ENCODE measurements at places on chromosomes 13 and 19.

DNA sequence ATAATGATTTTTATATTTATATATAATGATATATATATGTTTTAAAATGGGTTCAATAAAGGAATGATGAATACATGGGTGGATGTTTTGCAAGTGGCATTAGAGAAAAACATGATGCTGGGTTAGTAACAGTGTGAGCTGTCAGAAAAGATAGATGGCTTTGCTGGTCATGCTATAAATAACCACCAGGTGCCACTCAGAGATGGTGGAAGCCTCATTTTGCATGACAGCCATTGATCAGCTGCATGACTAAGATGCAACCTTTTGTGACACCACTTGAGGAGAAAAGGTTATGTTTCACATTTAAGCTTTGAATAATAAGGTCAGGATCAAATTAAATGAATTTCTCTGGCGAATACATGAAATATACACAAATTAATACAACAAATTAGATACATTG lies 737.7 kb downstream of the PCDH9 start:
- DNase-seq = no peak

- DNase-seq = no peak
Observed at GRCh38 chr13:74131227-74131626, 3.0 kb downstream of the KLF12 start.

GRCh38 chr19:34217952-34218817 lies 36.2 kb upstream of the GARRE1 start:
- DNase-seq = peak; percentile 92

DNA sequence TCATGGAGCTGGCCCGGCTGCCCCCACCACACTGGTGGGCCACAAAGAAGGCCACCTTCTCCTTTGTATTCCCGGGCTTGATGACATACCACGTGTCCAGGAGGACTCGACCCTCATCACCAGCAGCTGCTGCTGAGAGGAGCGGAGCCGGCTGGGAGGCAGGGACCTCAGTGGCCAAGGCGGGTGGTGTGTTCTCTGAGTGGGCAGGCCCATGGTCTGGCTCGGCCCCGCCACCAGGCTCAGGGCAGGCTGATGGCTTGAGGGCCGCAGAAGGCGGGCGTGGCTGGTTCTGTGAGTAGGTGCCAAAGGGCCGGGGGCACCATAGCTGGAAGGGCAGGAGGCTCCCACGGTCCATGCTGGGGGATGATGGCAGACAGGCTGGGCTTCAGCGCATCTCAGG lies 17.6 kb downstream of the FBXO46 start:
- no peak for DNase-seq

DNA sequence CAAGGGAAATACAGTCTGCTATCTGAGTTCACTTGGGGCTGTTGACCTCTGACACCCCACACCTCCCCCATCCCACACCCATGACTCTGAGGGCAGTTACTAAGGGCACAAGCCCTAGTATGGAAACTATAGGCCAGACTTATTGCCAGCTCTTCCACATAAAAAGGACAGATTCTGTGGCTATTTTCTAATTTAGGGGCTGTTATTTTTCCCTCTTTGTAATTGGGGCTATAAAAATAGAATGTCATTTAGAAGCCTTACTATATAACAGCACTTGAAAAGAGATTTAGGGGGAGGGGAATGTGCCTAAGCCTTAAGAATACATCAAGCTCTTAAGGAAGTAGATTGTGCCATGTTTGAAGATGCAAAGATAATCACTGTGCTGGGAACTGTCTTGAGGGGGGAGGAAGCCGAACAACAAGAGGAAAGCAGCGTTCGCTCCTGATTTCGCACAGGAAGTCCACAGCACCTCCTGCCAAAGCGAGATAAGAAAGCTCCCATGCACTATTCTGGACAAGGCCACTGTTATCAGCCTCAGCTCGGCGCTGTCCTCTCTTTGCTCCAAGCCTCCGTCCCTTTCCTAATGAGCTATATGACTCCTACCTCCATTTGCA lies 86.6 kb downstream of the FLT1 start:
- DNase-seq = peak; percentile 97

DNA sequence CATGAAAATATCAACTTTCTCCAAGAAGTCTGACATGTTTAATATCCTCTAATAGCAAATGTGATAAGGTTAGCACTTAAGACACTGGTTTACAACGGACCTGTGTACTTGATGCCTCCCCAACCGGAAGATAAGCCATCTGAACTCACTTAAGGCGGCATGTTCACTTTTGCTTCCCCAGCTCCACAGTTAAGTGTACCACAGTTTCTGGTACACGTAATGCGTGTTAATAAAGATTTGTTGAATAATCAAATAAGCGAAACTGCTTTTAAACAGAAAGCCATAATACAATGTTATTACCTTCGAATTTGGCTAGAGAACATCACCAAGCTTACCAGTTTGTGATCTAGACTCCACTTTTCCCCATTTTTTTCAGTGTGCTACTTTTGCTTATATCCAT lies 1.4 kb upstream of the PAN3 start:
- DNase-seq = peak; percentile 76

GRCh38 chr19:6312018-6312417 lies 21.4 kb downstream of the ACER1 start:
- DNase-seq = no peak

- peak; percentile 67 for DNase-seq
Observed at GRCh38 chr19:32540621-32541020, 40.4 kb upstream of the PDCD5 start.

DNA sequence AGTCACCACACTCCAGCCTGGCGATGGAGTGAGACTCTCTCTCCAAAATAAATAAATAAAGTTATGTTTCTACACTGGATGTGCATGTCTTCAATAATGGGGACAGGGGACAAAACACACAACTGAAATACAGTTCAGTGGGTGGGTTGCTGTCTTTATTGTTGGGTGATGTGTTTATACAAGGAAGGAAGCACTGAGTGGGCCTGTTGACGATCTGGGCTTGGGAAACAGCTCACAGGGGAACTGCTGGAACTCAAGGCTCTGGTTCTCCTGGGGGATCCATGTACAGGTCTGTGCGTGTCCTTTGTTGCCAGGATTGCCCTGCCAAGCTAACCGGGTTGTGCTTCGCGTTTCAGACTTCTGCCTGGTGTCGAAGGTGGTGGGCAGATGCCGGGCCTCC lies 18.9 kb downstream of the SPINT2 start:
- no peak for DNase-seq

- DNase-seq = no peak
Observed at GRCh38 chr19:39752795-39753194, 15.0 kb upstream of the CLC start.

- DNase-seq = no peak
Observed at GRCh38 chr13:81683521-81683920, 1342.6 kb upstream of the SPRY2 start.

DNA sequence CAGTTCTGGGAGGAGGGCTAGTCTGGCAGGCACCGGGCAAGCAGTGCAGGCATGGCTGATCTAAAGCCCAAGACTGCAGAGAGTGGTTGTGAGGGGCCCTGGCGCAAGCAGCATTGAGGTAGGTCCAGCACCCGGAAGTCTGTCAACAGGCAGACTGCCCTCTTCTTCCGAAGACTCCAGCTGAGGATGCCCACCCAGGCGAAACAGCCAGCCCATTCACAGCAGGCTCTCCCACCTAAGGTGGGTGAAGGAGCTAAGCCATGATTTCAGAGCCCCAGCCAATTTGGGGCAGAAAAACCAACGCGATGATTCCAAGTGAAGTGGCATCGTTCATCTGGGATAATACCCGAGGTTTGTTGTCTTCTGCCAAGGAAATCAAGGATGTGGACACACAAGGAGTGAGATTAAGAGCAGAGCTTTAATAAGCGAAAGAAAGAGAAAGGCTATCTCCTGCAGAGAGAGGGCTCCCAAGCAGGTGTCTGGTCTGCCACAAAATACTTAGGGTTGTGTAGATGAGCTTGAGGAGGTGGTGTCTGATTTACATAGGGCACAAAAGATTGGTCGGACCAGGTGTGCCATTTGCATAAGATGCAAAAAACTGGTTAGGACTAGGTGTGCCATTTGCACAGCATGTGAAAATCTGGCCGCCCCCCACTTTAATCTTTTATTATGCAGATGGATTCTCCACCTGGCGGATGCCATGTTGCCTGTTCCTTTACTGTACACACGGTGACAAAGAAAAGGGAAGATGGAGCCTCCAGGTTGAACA lies 22.6 kb downstream of the FAM124A start:
- DNase-seq = no peak

DNA sequence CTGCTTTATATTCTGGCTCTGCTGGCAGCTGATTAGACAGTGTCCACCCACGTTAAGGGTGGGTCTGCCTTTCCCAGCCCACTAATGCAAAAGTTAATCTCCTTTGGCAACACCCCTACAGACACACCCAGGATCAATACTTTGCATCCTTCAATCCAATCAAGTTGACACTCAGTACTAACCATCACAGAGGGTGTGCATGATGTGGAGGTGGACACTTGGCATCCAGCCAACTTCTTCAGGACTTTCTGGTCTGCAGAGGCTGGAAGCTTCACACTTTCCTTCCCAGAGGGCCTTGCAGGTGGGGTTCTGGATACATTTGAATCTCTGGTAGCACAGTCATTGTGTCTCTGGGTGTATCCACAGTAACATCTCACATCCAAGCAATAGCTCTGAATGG lies 18.9 kb upstream of the IGFL1 start:
- peak; percentile 58 for DNase-seq

DNA sequence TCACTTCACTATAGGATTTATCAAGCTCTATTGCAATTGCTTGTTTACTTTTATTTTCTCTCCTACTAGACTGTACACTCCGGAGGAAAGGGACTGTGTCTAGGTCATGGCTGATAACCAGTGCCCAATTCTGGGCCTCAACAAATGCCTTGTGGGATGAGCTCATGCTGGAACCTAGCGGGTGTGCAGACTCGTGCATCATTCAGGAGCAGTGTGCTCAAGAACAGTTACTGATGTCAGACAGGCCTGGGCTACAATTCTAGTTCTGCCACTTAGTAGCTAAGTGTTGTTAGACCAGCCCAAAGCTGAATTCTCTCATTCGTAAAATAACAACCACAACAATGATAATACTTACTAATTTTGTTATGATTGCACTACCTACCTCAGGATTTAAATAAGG lies 95.4 kb downstream of the CYSLTR2 start:
- DNase-seq = no peak

DNA sequence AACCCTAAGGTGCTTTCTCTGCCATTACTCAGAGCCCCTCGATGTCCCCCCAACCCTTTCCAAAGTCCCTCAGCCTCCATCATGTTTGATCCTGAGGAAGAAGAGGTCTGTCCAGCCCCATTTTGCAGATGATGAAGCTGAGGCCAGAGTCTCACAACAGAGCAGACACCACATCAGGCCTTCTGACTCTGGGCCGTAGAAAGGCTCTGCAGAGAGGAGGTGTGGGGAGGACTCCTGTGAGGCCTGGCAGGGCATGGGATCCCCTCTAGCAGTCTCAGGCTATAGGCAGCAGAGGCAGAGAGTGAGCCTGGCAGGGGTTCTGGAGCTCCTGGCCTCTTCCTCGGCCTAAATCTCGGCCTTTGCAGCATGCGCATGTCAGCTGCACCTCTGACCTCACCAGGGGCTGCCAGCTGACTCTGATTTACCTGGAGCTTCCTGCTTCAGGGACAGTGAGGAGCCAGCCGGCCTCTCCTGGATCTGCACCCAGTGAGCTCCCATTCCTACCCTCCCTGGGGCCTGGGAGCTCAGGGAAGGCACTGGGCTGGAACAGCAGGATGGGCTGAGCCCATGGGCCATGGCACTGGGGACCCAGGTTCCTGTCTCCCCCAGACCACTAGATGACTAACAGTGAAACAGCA lies 41.7 kb upstream of the VSTM2B start:
- DNase-seq = no peak

DNA sequence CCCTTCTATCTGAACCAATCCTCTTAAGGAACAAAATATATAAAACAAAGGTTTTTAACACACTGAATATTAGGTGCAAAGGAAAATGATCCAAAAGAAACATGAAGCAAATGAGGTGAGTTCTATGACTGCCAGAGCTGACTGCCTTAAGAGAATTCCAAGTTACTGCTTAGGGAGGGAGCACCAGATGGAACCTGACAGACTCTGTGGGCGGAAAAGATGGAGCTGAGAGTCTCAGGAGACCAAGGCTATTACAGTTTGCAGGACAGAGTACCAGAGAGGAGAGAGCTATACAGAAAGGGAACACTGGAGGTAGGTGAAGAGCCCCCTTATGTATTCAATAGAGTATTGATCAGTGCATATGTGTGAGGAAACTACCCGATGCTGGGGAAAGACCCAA lies 87.2 kb downstream of the B3GLCT start:
- DNase-seq = no peak

GRCh38 chr19:35109395-35110112 lies 6.1 kb upstream of the FXYD3 start:
- peak; percentile 48 for DNase-seq

DNA sequence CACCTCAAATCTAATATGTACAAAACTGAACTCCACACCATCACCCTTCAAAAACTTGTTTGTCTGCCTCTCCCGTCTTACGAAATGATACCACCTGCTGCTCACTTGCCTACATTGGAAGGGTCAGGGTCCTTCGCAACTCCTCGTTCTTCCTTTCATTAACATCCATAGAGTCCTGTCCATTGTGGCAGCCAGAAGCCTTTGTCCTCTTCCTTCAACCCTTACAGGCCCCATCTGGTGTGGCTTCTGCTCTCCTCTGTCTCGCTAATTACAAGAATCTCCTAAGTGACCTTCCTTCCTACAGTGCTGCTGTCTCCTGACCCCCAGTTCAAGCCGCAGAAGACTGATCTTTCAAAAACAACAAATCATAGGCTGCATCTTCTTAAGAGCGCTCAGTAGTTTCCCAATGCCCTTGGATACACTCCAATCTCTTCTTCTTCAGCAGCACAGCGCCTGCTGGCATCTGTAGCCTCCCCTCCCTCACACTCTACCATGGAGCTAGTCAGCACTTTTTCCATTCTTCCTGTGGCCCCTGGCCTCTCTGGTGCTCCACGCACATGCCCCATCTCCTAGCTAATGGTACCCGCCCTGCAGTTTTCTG lies 382.7 kb downstream of the LIG4 start:
- no peak for DNase-seq

- no peak for DNase-seq
Observed at GRCh38 chr13:49124693-49125304, 95.3 kb upstream of the MLNR start.

DNA sequence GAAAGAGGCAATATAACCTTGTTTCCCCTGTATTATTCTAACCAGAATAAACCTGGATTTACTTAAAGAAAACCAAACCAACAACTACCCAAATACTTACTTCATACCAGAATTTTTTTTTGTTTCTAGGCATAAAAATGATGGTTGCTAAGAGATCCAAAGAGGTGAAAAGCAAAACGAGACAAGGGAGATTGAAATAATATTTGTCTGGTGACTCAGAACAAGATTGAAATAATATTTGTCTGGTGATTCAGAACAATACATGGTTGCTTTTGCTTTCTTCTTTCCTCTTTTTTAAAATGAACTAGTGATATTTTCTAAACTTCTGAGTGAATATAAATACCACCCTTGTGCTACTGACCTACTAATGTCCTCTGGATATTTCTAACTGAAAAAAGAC lies 592.9 kb downstream of the KCTD12 start:
- no peak for DNase-seq

DNA sequence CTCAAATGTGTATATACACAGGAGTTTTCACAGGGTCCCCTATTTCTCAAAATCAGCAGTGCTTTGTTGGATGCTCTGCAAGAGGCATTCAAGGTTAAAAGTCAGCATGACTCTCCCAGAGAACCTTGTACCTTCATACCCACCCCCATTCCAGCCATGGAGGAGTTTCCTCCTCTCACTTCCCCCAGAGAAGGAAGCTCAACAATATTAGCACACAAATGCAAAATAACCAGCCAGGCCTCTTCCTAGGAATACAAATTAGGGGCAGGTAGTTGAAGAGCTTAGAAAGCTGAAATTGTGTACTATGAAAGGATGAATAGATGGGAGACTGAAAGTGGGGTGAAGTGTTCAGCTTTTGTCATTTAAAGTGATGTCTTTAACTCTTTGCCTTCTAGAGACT lies 43.8 kb downstream of the SPRY2 start:
- DNase-seq = no peak

All from hematopoietic multipotent progenitor cell treated with erythropoietin and hydrocortisone succinate and interleukin-3 and kit ligand, for 8 days (in vitro differentiated cells).